ENCODE measurements at places on chromosomes 3 and 15.

GRCh38 chr15:61530769-61531168, 301.7 kb upstream of the RORA start:
- no peak for DNase-seq

DNA sequence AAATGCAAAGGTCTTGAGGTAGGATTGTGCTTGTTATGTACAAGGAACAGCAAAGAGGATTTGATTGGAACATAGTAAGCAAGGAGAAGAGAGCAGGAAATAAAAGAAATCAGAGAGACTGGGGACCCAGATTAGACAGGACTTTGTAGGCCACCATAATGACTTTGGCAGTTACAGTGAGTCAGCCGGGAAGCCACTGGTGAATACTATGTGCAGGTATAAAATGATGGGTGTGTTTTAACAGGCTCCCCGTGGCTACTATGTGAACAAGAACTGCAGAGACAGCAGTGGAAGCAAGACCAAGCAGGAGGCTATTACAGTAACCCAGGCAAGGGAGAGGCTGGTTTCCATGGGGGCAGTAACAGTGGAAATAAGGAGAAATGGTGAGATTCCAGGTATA, 55.2 kb downstream of the NPTN start:
- DNase-seq, result no peak

DNA sequence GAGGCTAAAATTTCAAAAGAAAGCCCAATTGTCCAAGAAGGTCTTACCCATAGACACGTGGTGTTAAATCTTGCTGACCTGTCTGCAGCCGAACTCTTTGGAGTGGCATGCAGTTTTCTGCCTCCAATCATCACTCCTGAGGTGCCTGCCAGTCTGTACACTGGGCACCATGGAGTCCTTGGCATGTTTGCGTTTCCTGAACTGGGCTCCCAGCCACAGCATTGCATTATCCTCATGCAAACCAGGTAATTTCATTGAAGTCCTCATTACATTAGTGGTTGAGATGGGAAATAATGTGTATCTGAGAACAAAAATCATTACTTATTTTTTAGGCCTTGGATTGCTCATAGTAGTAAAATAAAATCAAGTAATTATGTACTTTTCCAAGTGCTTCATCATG, 152.3 kb downstream of the AKAP13 start:
- no peak for DNase-seq

DNA sequence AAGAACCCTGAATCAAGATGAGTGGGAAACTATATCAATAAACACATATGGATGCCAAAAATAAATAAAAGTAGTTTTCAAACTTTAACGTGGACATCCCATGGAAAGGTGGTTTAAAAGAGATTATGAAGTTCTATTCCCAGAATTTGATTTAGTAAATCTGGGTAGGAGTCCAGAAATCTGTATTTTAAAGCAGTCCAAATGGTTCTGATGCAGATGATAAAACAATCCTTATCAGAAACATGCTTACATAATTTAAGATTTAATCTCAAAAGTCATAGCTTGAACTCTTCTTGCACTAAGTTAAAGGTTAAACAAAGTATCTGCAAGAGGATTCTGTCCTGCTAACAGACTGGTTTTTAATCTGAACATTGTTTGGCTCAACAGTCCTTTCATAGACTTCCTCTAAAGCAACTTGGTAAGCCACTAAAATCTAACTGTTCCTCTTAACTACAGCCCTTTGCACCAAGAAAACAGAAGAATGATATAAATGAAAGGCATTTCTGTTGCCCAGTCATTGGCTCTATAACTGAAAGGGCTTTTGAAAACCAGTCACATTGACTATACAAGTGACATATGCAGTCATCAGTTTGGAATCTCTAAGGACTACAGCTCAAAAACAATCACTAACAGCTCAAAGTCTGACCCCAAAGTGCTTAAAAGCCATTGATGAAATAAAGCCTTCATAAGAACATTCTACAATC, 23.4 kb upstream of the MAP4 start:
- no peak for DNase-seq

DNA sequence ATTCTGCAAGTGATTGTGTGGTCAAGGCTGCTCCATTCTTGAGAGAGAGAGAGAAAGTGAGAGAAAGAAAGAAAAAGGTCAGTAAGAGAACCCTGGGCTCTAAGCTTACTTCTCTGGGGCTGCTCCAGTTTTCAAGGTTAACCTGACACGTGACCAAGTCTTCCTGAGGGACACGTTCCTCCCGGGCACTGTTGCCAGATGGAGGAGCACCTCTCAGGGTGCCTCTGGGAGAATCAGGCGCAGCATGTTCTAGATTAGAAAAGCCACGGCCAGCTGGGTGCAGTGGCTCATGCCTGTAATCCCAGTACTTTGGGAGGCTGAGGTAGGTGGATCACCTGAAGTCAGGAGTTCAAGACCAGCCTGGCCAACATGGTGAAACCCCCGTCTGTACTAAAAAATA, 60.8 kb downstream of the ITGA11 start:
- no peak for DNase-seq

DNA sequence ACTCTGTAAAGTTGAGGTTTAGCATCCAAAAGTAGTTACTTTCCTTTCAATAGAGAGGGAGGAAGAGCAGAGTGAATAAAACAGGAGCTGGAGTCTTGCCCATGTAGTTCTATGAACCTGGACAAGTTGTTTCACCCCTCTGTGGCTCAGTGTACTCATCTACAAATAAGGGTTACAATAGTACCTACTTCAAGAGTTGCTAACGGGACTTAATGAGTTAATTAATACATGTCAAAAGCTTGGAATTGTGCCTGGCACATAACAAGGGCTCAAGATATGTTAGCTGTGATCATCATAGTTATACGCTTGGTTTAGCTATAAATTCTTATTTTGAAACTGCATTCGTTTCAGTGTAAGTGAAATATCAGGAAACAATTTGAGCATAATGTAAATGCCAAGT, 388.5 kb upstream of the THBS1 start:
- no peak for DNase-seq

DNA sequence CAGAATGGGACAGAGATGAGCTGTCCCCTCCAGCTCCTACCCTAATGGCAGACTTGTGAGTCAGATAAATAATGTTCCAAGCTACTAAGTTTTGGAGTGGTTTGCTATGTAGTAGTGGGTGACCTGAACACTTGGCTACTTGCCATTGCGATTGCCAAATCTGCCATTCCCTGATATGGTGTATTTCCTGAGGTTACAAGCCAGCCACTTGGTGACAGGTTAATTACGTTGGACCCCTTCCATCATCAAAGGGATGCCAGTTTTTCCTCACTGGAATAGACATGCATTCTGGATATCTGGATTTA, 33.6 kb downstream of the MORF4L1 start:
- DNase-seq, result no peak

GRCh38 chr15:85692873-85693272, 101.9 kb downstream of the KLHL25 start:
- no peak for DNase-seq

- DNase-seq, result no peak
These were observed 21.6 kb downstream of the RLBP1 start for GRCh38 chr15:89199746-89200145.

DNA sequence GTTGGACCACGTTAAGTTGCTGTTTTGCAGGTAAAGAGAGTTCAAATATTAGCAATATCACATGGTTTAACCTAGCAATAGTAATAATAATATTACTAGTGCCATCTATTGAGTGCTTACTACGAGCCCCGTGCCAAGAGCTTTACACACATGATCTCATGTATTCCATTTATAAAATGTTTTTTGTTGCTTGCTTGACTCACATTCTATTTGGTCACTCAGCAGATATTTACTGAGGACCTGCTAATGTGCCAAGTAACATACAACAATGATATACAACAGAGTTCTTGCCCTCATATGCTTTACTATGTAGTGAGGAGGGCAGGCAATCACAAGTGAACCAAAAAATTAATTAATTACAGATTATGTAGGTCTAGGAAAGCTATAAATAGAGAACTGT, 36.7 kb downstream of the CTDSPL start:
- DNase-seq, result no peak

DNA sequence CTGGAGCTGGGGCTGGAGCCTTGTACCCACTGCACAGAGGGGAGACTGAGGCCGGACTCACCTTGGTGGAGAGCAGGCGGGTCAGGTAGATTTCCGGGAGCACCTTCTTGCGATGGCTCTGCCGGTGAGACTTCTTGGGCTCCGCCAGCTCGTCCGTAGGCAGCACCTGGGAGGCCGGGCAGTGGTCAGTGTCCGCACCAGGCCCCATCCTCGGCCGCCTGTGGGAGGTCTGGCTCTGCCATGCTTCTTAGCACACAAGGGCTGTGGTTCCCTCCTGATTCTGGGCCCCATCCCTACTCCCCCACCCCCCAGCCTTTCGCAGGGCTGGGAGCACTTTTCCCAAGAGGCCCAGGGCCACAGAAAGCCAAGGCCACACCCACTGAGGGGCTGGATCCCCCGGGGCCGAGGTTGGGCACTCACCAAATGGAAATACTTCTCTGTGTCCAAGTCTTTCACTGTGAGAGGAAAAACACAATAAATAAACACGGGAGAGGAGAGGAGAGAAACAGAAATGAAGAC, 17.4 kb downstream of the H1-8 start:
- no peak for DNase-seq

- no peak for DNase-seq
These were observed 98.4 kb downstream of the IQSEC1 start for GRCh38 chr3:12974819-12975218.

GRCh38 chr3:9213019-9213634, 36.3 kb downstream of the SRGAP3 start:
- no peak for DNase-seq

GRCh38 chr3:166307756-166308350, 470.6 kb upstream of the BCHE start:
- no peak for DNase-seq

- no peak for DNase-seq
These were observed 20.9 kb downstream of the RAD54L2 start for GRCh38 chr3:51559411-51559888.

- DNase-seq, result no peak
These were observed 812.4 kb upstream of the DPPA4 start for GRCh38 chr3:110149763-110150162.

GRCh38 chr3:62647711-62648110, 227.5 kb downstream of the CADPS start:
- no peak for DNase-seq

DNA sequence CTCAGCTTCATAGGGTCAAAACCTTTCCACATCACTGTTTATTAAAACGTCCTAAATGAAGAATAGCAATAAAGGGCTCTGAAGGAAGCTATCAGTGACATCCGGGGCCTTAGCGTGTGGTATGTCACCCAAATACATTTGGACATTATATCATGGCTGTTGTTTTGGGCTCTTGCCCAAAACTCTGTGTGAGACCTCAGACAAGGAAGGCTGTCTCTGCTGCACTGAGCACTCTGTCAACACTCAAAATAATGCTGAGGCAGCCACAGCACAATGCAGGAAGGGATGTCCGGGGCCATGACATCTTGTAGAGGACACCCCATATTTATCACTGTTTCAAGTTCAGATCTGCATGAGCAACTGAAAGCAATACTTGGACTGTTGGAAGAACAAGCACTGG, 293.8 kb upstream of the WNT5A start:
- no peak for DNase-seq

DNA sequence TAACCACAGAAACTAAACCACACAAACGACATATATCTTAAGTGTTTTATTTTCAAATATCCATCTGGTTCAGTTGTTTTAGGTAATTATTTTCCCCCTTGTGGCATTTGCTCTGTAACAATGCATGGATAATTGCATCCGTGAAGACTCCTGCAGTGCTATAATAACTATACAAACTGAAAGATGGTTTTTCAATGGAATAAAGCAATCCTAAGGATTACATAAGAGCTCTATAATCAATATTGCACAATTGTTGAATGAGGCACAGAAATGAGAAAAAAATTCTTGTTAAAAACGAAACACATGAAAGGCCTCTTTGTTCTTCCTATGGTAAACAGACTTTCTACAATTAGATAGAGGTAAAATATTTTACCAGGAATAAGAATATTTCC, 446.0 kb upstream of the EPHA3 start:
- no peak for DNase-seq

GRCh38 chr15:83587091-83587490, 66.8 kb upstream of the ADAMTSL3 start:
- no peak for DNase-seq

- no peak for DNase-seq
These were observed 150.3 kb downstream of the ALCAM start for GRCh38 chr3:105516972-105517371.

GRCh38 chr3:24017305-24017704, 72.2 kb downstream of the NR1D2 start:
- no peak for DNase-seq

DNA sequence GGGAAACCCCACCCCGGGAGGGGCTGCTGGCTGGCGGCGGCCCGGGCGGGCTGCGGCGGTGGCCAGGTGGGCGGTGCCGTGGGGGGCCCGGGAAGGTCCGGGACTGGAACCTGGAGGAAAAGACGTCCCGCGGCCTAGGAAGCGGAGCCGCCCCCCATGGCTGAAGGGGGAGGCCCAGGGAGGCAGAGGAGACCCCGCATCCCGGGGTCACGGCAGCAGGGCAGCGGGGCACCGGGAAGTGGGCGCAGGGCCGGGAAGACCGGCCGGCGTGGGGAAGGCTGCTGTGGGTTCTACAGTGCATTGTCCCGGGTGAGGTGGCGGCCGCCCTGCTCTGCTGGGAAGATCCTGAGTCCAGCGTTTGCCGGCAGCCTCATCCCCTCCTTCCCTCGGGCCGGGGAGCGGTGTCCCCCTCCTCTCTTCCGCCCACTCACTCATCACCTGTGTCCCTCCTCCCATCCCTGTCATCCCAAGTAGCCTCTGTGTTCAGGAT, 525 bp upstream of the FSTL1 start:
- DNase-seq, result no peak

GRCh38 chr3:194460566-194460965, 26.2 kb downstream of the ATP13A3 start:
- no peak for DNase-seq

DNA sequence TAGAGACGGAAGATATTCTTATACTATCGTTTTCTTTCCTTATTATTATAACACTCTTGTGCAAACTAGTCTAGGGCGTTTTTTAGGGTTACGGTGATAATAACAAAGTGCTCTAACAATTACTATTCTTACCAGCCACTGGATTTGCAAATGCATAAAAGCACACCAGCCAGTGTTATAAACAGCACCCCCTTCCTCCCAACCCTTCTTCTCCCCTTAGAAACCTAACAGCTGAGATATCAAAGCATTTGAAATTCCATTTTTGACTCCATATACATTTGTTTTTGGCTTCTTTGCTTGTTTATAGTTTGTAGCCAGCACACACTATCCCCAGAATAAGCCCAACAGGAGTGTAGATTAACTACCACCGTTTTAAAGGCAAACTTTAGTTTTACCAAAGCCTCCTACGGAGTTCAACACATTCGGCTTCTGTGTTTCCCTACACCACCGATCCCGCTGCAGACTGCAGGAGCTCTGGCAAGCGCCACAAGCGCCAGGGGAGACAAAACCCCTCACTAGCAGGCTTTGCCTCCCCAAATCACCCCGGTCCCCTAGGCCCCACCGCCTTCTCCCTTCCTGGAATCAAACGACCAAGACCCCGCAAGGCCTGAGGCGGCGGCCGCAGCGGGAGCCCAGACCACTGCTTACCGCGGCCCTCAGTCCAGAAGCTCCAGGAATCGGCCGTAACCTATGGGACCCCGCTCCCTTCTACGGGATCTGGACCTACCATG, 461 bp downstream of the COPB2 start:
- no peak for DNase-seq

Measured in activated naive CD4-positive, alpha-beta T cell (primary cell).